ENCODE measurements at places on chromosomes 2 and 18.

- no peak for DNase-seq
Measured at GRCh38 chr2:190138032-190138431, 75.5 kb upstream of the MSTN start.

DNA sequence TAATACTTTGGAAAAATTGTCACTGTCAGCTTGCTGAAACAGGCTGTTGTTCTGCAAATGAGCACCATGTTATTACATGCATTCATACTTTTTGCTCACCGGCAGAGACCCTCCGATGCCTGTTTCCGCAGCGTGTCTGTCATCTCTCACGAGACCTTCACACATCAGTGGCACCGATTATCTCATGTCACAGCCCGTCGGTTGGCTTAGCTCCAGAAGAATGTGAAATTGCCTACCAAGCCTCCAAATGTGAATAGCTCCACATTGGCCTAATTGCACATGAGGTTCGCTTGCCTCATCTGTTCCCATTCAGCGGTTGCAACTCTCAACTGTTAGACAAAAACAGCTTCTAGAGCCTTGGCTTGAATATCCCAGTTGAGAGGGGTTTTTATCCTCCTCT lies 233.0 kb downstream of the ACTR3 start:
- DNase-seq = no peak

DNA sequence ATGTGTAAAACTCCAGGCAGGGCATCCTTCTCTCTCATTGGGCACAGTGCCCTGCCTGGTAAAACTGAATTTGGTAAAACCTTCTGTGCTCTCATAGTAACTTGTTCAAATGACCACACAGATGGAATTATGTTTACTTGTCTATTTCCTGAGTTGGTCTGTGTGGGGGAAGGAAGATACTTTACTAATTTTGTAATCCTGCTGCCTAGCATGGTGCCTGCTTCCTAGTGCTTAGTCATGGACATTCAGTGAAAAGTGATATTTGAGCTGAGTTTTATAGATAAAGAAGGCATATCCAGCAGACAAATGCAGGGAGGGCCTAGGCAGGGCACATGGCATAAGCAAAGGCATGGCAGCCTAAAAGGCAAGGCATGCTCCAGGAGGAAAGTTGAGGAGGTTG lies 199.4 kb downstream of the FSHR start:
- no peak for DNase-seq

DNA sequence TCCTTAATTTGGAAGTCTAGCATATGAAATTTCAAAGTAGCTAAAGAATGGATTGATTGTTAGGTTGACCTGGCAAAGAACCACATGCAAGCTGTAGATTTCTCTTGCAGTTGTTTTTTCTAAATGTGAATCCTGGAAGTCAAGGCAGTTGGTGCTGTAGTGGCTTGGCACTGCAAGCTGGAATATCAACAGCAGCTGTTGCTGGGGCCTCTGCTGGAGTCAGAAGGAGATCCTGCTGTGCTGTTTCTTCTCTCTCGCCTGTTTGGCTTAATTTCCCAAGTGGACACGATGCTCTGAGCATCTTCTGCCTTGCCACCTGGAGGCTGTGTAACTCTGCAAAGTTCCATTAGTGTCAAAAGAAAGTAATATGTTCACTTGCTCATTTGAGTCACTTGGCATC lies 12.6 kb downstream of the PIK3C3 start:
- no peak for DNase-seq

DNA sequence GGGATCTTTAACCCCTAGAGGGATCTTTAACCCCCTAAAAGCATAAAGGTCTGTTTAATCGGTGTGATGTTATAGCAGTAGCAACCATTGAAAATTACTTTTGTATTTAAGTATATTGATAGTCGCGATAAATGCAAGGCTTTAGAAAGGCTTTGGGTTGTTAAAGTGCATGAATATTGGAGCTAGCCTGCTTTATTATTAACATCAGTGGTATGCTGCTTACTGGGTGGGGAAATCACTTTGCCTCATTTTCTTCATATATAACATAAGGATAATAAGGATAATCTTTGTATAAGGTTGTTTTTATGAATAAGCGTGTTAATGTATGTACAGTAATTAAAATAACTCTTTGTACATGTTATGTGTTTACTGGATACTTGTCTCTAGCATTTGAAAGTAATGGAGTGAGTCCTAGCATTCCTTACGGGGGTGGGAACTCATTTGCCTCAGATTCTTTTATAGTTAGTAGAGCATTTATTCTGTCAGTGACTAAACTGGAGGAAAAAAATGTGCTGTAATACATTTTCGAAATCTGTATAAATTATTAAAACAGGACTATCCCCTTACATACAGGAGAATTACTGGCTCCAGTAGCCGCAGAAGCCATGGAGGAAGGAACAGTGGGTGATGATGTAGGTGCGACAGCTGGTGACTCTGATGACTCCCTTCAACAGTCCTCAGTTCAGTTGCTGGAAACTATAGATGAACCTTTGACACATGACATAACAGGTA lies 122.2 kb downstream of the BIRC6 start:
- no peak for DNase-seq

DNA sequence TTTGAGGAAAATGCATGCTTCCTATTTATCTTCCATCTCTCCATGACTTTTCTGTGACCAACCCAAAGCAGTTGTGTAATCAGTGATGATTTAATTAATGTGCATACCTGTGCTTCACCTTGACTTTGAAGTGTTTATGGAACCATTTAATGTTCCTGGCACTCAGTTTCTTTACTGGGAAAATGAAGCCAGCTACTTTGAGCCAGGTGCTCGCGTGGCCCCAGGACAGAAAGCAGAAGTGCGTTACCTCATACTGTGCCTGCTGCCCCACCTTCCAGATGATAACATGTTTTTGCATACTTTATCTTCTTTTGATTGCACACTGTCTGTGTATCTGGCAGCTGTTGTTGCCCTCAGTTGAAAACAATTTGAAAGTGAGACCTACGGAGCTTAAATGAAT lies 61.3 kb downstream of the PMAIP1 start:
- DNase-seq = peak; percentile 36

Data from NCI-H510A (cell line).